ENCODE measurements at places on chromosomes 4 and X.

DNA sequence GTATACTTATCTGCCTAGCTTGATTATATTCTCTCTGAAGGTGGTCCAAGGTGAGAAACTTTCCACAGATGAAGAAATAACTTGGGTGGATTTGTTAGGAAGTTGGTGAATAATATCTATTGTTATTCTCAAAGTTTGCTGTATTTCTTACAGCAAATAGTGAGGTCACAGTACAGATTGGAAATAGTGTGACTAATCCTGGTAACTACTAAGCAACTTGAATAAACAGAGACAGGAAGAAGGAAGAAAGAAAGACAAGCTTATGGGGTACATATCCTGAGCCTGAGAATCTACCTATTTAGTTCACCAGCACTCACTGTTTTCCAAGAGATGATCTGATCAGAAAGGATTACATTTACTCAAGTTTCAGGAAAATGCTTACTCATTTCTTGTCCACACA is 1416.1 kb downstream of the RPA4 start:
- DNase-seq, result no peak

- DNase-seq, result no peak
These were observed 17.8 kb upstream of the GABRQ start for GRCh38 chrX:152619897-152620296.

DNA sequence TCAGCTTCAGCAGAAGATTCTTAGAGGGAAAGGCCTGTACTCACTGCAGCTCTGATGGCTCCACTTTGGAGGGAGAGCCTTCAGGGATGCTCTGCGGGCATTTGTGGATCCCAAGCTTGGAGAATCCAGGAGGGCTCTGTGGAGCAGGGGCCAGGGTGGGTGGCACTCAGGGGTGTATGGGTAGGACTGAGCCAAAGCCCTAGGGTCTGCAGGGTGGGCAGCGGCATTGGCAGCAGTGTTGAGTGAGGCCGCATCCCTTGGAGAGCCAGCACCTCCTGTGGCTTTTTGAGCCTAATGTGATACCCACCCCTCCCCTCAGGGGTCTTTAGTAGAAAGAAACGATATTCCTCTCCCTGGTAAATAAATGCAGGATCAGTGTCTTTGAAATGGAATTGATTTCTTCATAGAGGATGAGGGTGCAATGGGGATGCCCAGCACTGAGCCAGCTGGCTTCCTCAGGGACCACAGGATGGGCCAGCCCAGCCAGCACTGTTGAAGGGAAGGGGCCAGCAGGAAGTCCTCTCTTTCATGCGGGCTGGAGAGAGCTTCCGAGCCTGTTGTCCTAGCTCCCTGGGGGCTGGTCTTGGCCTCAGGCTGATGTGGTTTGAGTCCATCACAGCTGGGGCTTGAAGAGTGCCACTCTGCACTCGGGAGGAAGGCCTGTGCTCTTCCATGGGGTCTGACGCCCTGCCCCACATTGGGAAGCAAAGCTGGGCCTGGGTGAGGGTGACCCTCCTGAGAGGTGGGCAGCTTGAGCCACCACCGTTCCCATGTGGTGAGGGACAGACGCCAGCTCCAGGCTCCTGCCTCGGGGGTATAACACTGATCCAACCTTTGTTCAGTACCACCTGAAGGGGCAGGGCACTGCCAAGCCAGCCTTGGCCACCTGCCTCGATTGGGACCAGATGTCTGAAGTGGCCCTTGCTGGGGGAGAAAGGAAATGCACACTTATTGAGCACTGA is 49.5 kb downstream of the PSAPL1 start:
- DNase-seq, result peak; percentile 1

DNA sequence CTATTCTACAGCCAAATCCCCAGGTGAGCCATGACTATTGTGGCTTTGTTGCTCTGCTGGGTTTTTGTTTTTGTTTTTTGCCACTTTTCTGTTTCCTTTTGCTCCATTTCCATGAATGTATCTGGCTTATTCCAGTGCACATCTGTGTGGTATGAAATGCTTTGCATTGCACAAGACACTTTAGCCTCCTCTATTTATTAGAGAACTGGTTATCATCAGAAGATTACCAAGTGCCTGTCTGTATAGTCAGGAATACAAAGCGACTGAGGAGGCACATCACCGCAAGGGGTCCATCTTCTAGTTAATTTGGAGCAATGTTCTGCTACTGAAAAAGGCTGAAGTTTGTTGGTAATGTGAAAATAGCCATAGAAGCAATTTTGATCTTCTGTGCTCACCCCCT is 120.8 kb downstream of the DCLK2 start:
- DNase-seq, result no peak

GRCh38 chr4:124980276-124980752 is 267.8 kb upstream of the ANKRD50 start:
- DNase-seq, result no peak

DNA sequence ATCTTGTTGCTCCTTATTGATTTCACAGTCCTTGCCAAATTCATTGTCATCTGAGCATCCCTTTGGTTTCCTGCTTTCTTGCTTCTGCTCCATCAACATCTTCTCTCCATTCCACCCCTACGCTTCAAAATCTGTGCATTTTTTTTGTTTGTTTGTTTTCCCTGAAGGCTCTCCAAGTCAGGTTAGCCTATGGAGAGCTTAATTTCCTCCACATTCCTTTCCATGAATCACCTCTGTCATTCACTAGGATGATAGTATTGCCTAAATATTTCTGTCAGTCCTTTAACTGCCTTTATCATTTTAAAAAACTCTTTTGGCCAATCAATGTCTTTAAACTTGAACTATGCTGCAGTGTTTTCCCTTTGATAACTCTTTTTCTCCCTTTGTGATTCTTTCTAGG is 67.7 kb downstream of the PPARGC1A start:
- no peak for DNase-seq

DNA sequence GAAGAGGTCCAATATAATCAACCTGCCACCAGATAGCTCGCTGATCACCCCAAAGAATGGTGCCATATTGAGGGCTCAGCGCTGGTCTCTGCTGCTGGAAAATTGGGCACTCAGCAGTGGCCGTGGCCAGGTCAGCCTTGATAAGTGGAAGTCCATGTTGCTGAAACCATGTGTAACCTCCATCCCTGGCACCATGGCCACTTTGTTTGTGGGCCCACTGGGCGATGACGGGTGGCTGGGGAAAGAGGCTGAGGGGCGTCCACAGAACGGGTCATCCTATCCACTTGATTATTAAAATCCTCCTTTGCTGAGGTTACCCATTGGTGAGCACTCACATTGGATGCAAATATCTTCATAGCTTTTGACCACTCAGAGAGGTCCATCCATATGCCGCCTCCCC is 7.7 kb downstream of the F8A2 start:
- no peak for DNase-seq

- DNase-seq, result no peak
These were observed 42.3 kb downstream of the ANAPC10 start for GRCh38 chr4:145055533-145056257.

DNA sequence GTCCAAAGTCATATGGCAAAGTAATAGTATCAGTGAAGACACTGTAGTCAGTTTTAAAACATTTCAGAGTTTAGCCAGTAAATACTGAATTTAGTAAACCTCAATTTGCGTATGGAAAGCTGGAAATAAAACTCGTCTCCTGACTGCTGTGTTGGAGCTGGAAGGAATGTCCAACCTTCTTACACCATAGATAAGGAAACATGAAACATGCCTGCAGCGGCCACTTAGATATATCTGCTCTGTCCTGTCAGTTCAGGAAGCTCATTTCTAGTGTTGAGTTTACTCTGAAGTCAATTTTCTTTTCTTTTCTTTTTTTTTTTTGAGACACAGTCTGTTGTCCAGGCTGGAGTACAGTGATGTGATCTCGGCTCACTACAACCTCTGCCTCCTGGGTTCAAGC is 21.2 kb downstream of the ARHGAP10 start:
- no peak for DNase-seq

- DNase-seq, result no peak
These were observed 1328.3 kb downstream of the C4orf33 start for GRCh38 chr4:130424211-130424610.

GRCh38 chr4:57109847-57110639 is at the start of gene IGFBP7:
TSS of gene IGFBP7 (minus strand) at chr4:57110385. CDS start at chr4:57110351, 34 bp downstream.
- DNase-seq, result no peak

DNA sequence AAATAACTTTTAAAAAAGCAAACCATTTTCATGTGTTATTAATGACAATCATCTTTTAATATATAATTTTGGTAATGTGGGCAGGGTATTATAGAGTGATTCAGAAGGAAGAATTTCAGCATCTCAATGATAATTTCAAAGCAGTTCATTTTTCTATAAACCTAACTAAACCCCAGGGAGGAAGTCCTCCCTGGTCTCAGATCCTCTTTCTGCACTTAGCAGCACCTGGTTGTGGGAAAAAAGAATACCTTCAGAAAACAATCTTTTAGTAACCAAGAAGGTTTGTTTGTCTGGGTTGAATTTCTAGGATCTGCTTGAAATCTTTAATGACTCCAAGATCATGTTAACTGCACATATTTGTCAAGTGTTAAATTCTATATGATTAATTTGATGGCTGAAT is 29.9 kb downstream of the DKK2 start:
- no peak for DNase-seq

GRCh38 chr4:182015893-182016292 is 227.3 kb upstream of the TENM3 start:
- no peak for DNase-seq

DNA sequence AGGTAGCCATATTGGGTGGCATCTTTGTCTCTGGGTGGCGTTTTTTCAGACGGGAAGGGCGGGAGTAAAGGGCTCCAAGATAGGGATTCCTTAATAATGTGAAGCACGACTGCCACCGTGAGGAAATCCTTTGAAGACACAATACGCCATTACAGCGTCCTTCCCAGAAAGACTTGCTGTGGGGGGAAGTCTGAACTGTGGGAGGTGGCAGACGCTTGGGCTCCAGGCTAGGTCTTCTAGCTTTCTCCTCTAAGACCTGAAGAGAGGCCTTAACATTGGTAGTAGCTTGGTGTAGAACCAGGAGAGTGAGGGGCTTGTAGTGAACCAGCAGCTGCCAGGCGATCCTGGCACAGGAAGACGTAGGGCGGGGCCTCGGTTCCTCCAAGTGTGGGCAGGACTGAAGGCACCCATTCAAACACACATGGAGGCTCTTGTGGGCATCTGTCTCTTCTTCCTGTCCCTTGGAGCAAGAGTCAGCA is 197.3 kb downstream of the OR13H1 start:
- peak; percentile 86 for DNase-seq

DNA sequence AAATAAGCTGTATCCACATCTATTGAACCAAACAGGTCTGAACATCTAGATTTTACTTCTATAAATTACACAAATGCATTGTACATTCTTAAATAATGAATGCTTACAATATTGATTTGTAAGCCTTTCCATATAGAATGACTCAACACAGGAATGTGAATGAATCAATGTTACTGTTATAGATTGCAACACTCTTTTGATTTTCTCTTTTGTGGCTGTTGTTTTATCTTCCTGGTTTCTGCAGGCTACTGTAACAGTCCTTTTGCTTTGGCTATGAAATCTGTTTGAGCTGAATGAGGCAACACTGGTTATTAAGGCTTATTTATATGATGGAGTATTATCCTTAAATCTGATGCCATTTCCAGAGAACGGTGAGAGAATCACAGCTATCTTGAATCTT is 49.5 kb downstream of the GPR50 start:
- DNase-seq, result no peak

DNA sequence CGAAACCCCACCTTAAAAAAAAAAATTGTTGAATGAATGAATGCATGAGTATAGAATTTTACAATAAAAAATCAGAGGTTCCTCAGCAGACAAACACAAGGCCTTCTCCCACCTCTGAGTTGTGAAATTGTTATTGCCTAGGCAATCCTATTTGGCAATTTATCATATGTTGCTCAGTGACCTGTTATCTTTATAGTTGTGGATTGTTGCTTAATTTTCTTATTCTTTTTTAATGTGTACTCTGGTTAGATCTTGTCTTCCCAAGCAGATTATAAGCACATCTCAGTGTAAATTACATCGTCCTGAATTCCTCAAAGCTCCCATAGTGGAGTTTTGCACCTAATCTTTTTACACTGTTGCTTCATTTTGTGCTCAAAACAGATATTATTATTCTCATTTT is 71.9 kb downstream of the RBM47 start:
- no peak for DNase-seq

GRCh38 chr4:7324651-7325121 is 110.0 kb downstream of the PSAPL1 start:
- DNase-seq, result no peak

GRCh38 chrX:134377537-134377936 is 82.4 kb upstream of the HPRT1 start:
- DNase-seq, result no peak

GRCh38 chrX:9532349-9532748 is 67.5 kb downstream of the TBL1X start:
- no peak for DNase-seq

- DNase-seq, result no peak
These were observed 48.5 kb downstream of the FSTL5 start for GRCh38 chr4:162115333-162115732.

- no peak for DNase-seq
These were observed 136.5 kb downstream of the CEP135 start for GRCh38 chr4:56085275-56085674.

DNA sequence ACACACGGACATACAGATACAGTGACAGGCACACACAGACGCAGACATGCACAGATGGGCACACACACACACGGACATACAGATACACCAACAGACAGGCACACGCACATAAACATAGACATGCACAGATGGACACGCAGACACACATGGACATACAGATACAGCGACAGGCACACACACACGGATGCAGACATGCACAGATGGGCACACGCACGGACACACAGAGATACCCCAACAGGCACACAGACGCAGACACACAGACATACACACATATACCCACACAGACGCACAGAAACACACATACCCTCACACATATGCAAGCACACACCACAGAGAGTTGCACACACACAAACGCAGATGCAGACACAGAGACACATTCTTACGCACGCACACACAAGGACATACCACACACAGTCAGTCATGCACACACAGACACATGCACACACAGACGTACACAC is 24.4 kb upstream of the SLC25A6 start:
- no peak for DNase-seq

DNA sequence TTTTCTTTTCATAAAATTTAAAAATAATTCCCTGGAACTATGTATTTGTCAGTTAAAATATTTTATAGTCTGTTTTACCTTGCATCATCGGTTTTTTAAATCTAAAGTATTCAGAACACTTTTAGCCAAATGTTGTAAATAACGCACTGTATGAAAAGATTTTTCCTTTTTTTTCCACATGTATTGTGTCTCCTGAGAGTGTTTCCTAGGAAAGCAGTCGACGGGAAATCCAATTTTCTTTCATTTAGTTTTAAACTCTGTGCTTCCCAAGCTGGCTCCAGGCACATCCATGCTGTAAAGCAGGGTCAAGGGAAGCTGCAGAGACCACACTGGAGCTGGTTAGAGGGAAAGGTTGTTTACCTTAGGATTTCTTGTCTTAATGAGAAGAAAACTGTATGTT is 1724.3 kb upstream of the TENM3 start:
- DNase-seq, result no peak

GRCh38 chrX:69618803-69619202 is 2.9 kb downstream of the EDA start:
- DNase-seq, result no peak

- DNase-seq, result no peak
These were observed 121.1 kb downstream of the BANK1 start for GRCh38 chr4:101911616-101912015.

Measured in activated CD8-positive, alpha-beta memory T cell treated with anti-CD3 and anti-CD28 coated beads for 24 hours (primary cell).